GM04503 (cell line): ENCODE measurements at places on chromosomes 7 and 10.

- DNase-seq = no peak
These were observed 34.6 kb upstream of the SLC35G1 start for GRCh38 chr10:93859049-93859655.

GRCh38 chr10:77501846-77502261 is 135.8 kb downstream of the KCNMA1 start:
- DNase-seq = no peak

DNA sequence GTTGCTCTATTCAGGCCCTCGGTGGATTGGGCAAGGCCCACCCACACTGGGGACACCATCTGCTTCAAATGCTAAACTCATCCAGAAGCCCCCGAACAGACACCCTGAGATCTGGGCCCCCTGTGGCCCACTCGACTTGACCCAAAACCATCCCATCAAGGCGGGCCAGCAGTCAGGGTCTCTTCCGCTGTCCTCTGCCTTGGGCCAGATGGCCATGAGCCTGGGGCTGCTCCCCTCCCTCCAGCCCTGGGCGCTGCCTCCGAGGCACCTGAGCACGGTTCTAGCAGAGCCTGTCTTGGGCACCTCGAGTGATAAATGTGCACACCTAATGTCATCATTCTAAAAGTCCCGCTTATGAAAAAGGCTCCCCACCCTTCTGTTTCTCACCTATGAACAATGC is 449.4 kb downstream of the TCERG1L start:
- DNase-seq = no peak

GRCh38 chr10:10951675-10952074 is 66.0 kb upstream of the CELF2 start:
- no peak for DNase-seq

- no peak for DNase-seq
These were observed 10.1 kb downstream of the LIMK1 start for GRCh38 chr7:74093671-74094223.

- DNase-seq = no peak
These were observed 81.4 kb upstream of the SHH start for GRCh38 chr7:155893664-155894063.

GRCh38 chr10:88157981-88158465 is 294.6 kb downstream of the PTEN start:
- DNase-seq = peak; percentile 70

GRCh38 chr10:21873198-21873597 is 130.3 kb downstream of the DNAJC1 start:
- DNase-seq = no peak

- no peak for DNase-seq
These were observed 18.1 kb downstream of the TRIL start for GRCh38 chr7:28939844-28940544.

DNA sequence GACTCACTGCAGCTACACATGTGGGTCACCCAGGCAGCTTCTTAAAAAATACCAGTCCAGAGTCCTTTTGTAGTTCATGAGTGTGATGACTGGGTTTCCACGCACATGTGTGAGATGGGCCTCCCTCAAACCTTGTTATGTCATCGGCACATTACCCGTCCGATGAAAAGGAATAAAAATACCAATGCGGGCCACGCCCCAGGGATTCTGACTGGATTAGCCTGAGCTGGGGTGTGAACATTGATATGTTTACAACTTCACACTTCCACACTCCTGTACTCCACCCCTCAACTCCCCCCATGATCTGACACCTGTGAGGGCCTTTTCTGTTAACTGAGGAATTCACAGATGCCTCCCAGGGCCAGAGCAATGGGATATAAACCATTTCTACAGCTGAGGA is 6.2 kb downstream of the SLC29A3 start:
- no peak for DNase-seq

DNA sequence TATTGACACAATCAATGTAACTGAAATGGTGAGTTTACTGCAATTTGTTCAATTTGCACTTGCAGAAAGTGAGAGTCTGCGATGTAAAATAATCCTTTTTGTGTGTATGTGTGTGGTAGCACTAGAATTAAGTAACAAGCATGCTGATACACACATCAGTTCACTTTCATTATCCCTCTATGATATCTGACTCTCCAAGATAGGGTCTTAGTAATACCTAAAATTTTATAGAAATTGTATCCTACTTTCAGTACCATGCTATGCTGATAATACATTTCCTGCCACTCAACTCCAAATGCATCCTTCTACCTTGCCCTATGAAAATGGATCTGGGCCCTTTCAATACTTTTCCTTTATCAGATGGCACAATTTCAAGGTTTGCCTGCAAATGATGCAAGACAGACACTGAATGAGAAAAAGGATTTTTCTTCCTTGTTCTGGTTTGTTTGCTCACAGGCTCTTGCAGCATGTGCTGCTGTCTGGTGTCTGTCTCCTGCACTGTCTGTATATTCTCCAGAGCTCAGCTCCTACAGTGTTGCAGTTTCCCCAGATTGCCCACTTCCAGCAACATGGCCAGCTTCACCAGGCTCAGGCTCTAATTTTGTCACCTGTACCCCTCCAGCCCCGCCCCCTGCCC is 297.9 kb upstream of the HGF start:
- no peak for DNase-seq

DNA sequence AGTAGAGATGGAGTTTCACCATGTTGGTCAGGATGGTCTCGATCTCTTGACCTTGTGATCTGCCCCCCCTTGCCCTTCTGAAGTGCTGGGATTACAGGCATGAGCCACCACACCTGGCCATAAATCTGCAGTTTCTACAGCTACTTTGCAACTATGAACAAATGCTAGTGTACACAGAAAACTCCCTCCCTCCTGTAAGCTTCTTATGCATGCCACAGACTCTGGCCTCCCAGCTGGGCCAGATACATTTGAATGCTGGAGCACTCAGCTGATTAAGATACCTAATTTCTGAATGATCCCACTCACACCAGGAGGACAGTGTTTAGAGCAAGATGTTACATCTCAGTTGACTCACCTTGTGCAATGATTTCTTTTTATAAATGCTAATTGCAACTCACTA is 486.2 kb downstream of the KCNMA1 start:
- DNase-seq = no peak

- no peak for DNase-seq
These were observed 4.5 kb downstream of the VGF start for GRCh38 chr7:101160910-101161309.

- DNase-seq = no peak
These were observed 61.1 kb downstream of the VPS50 start for GRCh38 chr7:93293229-93293628.

- DNase-seq = no peak
These were observed 27.9 kb upstream of the LOXL4 start for GRCh38 chr10:98295907-98296306.

GRCh38 chr7:133633055-133633454 is 380.2 kb downstream of the EXOC4 start:
- no peak for DNase-seq

DNA sequence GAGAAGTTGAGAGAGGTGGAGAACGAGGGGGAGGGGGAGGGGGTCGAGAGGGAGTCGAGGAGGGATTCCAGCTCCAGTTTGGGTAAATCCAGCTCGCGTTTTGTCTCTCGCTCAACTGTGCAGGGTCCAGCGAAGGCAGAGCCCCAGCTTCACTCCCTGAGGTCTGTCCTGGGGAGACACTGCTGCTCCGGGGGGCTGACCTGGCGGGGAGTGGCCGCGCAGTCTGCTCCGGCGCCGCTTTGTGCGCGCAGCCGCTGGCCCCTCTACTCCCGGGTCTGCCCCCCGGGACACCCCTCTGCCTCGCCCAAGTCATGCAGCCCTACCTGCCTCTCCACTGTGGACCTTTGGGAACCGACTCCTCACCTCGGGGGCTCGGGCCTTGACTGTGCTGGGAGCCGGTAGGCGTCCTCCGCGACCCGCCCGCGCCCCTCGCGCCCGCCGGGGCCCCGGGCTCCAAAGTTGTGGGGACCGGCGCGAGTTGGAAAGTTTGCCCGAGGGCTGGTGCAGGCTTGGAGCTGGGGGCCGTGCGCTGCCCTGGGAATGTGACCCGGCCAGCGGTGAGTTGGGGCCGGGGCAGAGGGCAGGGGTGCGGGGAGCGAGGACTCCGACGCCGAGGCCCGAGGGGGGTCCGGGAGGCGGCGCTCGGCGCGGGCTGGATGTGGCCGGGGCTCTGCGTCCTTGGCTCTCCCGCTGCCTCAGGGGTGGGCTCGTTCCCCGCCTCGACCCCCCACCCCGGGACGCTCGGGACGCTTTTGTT is at the start of gene TET1:
Gene TET1 (plus strand): TSS at position 152 of the 757 bp plus-strand sequence. CDS start 12,002 bp downstream, outside the sequence.
- DNase-seq = no peak

- DNase-seq = no peak
These were observed 42.6 kb downstream of the ZNF800 start for GRCh38 chr7:127349881-127350280.

GRCh38 chr10:70742537-70743429 is 42.4 kb downstream of the TBATA start:
- peak; percentile 40 for DNase-seq

GRCh38 chr7:145152589-145152988 is 316.7 kb upstream of the TPK1 start:
- DNase-seq = no peak

- DNase-seq = no peak
These were observed 589 bp downstream of the ZNF488 start for GRCh38 chr10:47383261-47384147.

- DNase-seq = peak; percentile 0
These were observed 83.1 kb downstream of the CTNNA3 start for GRCh38 chr10:67612577-67613537.

GRCh38 chr10:15539262-15539661 is 168.2 kb upstream of the FAM171A1 start:
- DNase-seq = no peak

DNA sequence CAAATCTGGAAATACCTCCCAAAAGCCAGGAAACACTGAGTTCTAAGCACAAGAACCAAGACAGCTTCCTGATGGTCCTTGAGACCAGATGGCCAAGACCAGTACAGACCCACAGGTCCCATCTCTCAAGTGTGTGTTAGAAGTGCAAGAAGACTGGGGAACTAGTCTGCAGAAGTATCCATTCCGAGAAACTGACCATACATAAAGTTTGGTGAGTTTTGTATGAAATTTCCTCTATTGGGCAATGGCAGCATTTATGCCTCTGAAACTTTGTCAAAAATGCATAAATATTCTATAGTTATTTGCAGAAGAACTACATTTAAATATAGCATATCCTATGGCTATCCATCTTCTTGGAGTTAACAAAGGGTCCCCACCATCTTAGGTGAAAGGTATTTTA is 137.5 kb downstream of the LRRN3 start:
- no peak for DNase-seq

DNA sequence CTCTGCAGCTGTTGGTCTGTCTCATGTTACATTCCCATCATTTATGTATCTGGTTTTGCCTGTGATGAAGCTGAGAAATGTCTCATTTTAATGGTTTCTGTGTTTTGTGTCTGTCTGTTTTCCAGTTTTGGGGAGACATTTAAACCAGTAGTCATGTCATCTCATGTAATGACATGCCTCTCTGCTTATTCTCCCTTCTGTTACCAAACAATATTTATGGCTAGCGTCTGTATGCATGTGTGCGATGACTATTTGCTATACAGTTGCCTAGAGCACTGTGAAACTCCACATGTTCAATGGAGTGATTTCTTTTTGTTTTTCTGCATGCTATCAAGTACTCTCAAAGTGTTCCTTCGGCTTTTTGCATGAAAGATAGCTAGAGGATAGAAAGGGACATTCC is 132.0 kb downstream of the ST7 start:
- DNase-seq = no peak
